ENCODE measurements at places on chromosomes 1 and 21. TPM values are rescaled to one million over a fixed set of nuclear protein-coding genes. Genes with fewer than 3 reads are reported as not detected.

DNA sequence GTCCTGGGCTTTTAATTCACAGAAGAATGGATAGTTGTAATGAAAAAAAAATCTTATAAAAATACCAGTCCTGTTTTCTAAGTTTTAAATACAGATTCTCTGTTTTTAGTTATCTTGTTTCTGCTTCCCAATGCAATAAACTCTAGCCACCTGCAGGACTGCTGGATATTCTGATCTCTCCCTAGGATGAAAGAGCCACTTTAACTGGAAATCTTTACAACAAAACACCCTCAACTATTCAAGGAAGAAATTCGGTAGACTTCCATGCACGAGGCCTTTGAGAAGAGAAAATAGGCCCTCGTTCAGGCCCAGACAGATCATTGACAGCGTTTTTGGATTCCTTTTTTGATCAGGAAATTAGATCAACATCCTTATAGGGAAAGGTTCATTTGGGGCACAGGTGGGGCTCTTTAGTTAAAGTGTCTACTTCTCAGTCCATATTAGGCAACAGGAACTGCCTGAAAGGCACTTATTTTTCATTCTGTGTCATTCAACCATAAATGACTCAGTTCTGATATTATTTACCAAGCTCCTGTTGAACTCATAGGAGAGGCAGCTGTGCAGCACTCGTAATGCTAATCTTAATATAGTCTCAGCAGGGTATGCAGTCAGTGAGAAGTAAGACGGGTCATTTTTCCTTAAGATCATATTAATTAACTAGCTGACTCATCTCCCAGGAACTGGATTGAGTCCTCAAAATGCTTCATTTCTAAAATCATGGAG, 71.1 kb upstream of the ERRFI1 start:
- no peaks in the 10 kb centered on the region for H3K36me3 ChIP-seq
- peak overlapping the region; percentile 100 for H3K27ac ChIP-seq
- H3K4me3 ChIP-seq = peak overlapping the region; percentile 42
- peak; percentile 50 for DNase-seq
- peaks cover 55% of the 10 kb centered on the region for H3K4me1 ChIP-seq
- H3K27me3 ChIP-seq = no peaks in the 10 kb centered on the region

GRCh38 chr1:152926091-152926490, 17.7 kb downstream of the IVL start:
- no peaks in the 10 kb centered on the region for H3K27me3 ChIP-seq
- H3K4me3 ChIP-seq = no peak overlapping the region
- no peak for DNase-seq
- H3K27ac ChIP-seq = no peak overlapping the region
- no peaks in the 10 kb centered on the region for H3K36me3 ChIP-seq

DNA sequence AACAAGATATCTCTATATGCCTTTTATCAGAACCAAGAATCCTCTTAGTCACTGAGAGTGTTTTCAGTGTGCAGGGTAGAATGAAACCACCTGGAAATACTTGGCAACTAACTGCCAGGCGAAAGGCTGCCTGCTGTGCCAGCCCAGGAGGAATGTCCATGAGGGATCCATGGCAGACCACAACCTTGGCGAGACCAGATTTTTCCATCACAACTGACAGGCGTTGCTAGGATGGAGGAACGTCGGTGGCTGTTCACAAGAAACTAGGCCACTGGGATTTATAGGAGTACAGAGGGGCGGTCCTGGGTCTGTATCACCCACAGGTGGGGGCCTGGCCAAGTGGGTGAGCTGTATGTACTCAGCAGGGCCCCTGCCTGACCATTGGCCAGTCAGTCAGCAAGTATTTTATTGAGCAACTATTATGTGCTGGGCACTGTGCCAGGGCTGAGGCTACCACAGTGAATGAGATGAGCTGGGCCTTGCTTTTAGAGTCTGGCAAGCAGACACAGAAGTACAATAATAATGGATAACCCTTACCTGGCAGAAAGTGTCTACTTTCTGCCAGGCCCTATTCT, 199.4 kb downstream of the FOXD2 start:
- DNase-seq = no peak
- no peak overlapping the region for H3K27ac ChIP-seq
- H3K4me3 ChIP-seq = no peak overlapping the region

DNA sequence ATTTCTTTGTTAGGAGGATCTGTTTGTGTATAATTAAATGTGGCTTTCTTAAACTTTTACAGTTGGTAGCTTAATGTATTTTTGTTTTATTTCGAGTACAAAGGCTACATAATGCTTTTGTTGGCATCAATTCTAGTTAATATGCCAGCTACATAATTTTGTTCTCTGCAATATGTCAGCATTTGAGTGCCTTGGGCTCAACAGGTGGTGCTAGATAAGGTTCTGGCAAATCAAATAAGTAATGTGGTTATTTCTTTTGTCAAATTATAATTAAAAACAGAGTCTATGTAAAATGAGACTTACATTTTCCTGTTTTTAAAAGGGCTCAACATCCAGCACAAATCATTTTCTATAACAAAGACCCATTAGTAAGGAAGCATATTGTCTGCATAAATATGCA, 410.6 kb upstream of the NR5A2 start:
- DNase-seq = no peak
- no peaks in the 10 kb centered on the region for H3K36me3 ChIP-seq
- peaks cover 22% of the 10 kb centered on the region for H3K4me1 ChIP-seq
- H3K27me3 ChIP-seq = no peaks in the 10 kb centered on the region
- H3K4me3 ChIP-seq = no peak overlapping the region

GRCh38 chr1:33288976-33289857, 31.7 kb downstream of the A3GALT2 start:
- H3K27me3 ChIP-seq = no peaks in the 10 kb centered on the region
- no peak for DNase-seq
- no peak overlapping the region for H3K4me3 ChIP-seq
- no peaks in the 10 kb centered on the region for H3K4me1 ChIP-seq
- no peak overlapping the region for H3K27ac ChIP-seq

The PLA2G2D gene
- total RNA-seq = not detected

The DNAJC28 gene
- 1.3 TPM for total RNA-seq

DNA sequence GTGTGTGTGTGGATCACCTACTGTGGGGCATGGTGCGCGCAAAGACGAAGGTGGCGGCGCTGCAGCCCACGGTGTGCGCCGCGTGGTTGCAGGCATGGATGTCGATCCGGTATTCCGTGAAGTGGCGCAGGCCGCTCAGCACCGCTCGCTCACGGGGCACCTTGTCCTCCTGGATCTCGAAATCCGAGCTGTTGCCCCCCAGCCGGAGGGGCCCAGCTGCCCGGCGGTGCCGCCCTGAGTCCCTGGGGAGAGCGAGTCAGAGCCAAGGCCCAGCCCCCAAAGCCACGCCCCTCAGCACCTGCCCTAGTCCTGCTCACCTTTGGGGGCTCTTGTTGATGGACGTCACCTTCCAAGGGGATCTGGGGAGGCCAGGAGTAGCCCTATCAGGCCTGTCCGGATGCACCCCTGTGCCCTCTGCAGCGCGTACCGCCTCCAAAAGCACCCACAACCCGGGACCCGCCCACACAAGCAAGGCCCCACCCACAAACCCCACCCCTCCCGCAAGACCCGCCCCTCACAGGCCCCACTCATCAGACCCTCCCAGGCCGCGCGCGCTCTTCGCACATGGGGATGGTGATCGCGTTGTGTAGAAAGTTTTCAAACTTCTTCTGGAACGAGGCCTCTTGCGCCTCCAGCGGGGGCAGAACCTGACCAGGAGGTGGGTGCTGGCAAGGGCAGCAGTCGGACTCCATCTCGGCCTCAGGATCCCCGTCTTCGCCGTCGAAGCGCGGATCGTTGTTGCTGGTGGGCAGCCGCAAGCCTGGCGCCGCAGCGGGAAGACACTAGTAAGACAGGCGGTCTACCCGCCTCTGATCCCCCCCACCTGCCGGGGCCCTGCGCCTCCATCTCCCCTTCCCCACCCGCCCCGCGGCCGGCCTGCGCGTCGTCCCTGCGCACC, 13.6 kb downstream of the INSRR start:
- peaks cover 27% of the 10 kb centered on the region for H3K27me3 ChIP-seq
- H3K4me3 ChIP-seq = no peak overlapping the region

GRCh38 chr1:155776414-155776813, 80.6 kb downstream of the GON4L start:
- no peak overlapping the region for H3K27ac ChIP-seq
- H3K4me3 ChIP-seq = no peak overlapping the region
- H3K36me3 ChIP-seq = peaks cover 22% of the 10 kb centered on the region
- no peaks in the 10 kb centered on the region for H3K4me1 ChIP-seq

DNA sequence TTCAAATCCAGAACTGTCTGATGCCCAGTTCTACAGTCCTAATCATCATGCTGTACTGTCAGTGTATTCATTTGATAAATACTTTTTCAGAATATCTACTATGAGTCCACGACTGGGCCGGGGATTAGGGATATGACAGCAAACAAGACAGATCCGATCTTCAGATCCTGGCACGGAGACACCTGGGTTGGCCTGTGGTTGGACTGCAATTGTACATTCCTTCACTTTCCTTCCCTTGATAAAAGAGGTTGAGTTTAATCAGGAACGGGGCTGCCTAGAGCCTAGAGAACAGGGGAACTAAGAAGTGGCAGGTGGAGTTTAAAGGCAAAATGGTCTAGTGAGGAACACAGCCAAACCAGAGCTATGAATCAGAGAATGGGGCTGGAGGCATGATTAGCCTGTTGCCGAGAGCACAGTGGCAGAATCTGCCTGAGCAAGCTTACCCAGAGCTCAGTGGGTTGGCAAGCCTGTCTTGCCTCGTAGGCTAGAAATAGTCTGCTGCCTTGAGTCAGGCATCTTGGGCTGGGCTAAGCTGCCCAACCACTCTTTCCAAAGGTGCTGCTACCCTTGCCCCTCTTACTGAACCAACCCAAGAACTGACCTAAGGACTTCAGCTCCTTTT, 38.1 kb upstream of the PTCH2 start:
- no peaks in the 10 kb centered on the region for H3K36me3 ChIP-seq
- no peaks in the 10 kb centered on the region for H3K4me1 ChIP-seq
- H3K27ac ChIP-seq = no peak overlapping the region
- no peak overlapping the region for H3K4me3 ChIP-seq
- no peaks in the 10 kb centered on the region for H3K27me3 ChIP-seq

DNA sequence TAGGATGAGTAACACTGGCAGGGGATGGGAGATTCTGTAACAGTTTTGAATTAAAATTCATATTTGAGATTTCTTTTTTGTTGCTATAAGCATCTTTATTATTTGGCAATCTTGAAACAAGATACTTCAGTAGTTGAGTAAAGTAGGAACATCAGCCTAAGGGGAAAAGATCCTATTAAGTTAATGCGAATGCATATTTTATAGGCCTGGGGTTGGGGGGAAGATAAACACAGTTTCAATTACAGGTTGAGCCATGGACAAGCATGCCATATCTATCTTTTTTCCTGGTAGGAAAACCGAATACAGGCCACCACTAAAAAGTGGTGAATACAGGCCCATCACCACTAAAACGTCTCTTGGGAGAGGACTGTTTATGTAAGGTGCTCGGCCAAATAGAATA, 32.3 kb downstream of the SMAP2 start:
- no peaks in the 10 kb centered on the region for H3K36me3 ChIP-seq
- no peaks in the 10 kb centered on the region for H3K27me3 ChIP-seq
- no peak for DNase-seq

GRCh38 chr21:42748620-42749176, 95.3 kb downstream of the PDE9A start:
- H3K4me1 ChIP-seq = no peaks in the 10 kb centered on the region
- no peaks in the 10 kb centered on the region for H3K27me3 ChIP-seq
- DNase-seq = no peak
- H3K36me3 ChIP-seq = no peaks in the 10 kb centered on the region

The ETV3L gene
- not detected for total RNA-seq

DNA sequence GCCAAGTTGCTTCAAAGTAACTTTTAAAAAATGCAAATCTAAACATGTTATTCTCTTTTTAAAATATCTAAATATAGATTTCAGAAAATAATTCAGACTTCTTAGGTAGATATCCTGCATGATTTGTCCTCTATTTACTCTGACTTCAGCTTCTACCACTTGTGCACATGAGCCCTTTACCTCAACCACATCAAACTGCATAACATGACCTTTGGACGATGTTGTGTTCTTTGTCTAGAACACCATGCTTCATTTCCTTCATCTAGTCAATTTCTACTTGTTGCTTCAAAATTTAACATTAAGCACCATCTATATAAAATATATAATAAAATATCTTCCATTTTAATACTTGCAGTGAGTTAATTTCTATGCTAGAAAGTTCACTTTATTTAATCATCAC, 96.9 kb downstream of the PLPP3 start:
- peaks cover 3% of the 10 kb centered on the region for H3K36me3 ChIP-seq
- H3K27me3 ChIP-seq = no peaks in the 10 kb centered on the region
- H3K27ac ChIP-seq = no peak overlapping the region
- DNase-seq = no peak
- H3K4me1 ChIP-seq = no peaks in the 10 kb centered on the region
- no peak overlapping the region for H3K4me3 ChIP-seq

DNA sequence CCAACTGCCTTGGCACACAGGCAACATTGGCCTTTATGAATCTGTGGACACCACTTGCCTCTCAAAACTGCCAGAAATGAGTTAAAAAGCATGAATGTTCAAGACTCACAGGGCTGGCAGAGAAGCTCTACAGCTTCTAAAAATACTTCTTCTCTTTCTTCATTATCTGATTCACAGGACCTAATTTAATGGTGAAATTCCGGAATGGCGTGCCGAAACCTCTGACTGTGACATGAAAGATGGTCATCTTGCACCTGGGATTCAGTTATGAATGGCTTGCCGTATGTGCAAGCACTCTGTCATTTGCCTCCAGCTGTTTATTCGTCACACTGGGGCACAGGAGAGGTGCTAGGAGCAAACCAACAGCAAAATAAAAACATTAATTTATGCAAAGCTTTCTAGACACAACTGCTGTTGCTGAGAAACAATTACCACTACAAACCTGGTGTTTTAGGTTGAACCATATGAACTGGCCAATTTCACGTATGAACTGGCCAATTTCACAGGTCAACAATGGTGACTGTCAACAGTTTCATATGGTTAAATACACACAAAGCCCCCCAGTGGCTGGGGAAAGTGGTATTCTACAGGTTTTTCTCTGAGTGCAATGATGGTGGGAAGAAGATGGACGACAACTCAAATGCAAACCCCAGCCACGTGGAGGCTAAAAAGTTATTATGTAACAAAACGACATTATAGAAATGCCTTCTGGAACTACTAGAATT, 648.3 kb downstream of the KIF26B start:
- H3K27ac ChIP-seq = no peak overlapping the region
- H3K4me3 ChIP-seq = no peak overlapping the region
- DNase-seq = no peak
- no peaks in the 10 kb centered on the region for H3K36me3 ChIP-seq

- DNase-seq = no peak
- H3K36me3 ChIP-seq = no peaks in the 10 kb centered on the region
- H3K4me3 ChIP-seq = no peak overlapping the region
- H3K27ac ChIP-seq = no peak overlapping the region
Observed at GRCh38 chr1:17265162-17265561, 16.3 kb downstream of the PADI3 start.
